ENCODE measurements at places on chromosomes 7 and 10.

DNA sequence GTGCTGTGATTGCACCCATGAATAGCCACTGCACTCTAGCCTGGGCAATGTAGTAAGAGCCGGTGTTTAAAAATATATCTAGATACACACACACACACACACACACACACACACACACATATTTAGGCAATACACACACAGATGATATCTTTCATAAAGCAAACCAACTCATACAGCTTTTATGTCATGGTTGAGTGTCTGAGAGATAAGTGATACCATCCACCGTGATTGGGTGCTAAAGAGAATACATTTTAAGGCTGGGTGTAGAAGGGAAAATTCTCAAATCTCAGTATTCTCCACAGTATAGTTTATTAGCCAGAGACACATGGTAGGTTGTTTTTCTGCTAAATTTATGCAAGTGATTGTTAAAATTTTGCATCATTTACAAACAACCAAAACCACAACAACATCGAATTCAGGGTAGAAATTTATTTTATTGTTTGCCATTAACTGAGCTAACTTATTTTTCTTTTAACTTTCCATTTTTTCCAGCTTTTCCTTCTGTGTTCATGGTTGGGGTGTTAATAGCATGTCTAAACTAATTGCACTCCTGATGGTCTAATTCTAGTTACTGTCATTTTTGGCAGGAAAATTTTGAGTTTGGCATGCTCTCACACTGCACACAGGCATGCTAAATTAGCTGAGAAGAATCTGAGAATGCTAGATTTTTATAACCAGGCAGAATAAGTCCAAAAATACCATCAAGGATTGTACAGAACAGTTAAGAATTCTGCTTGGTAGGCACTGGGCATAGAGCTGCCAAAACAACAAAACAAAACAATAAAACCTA is 57.9 kb upstream of the SYPL1 start:
- DNase-seq = no peak

- no peak for DNase-seq
These were observed 81.1 kb upstream of the GTF2IRD1 start for GRCh38 chr7:74372511-74373111.

GRCh38 chr10:10327934-10328333 is 689.7 kb upstream of the CELF2 start:
- DNase-seq = no peak

DNA sequence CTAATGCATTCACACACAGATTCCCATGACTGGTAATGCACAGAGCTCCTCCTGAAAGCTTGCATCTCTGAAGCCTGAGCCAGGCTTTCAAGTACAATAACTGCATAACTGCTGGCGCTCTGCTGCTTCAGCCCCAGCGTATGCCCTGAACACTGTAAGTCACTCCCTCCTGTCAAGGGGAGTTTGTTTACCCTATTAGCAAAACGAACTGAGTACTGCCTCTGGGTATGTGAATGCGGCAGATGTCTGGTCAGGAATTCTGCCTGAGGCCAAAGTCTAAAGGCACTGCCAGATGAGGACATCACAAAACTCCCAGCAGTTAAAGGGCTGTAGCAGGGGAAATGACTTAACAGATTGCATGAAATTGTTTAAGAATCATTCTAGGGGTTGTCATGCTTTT is 97.7 kb downstream of the NRCAM start:
- no peak for DNase-seq

DNA sequence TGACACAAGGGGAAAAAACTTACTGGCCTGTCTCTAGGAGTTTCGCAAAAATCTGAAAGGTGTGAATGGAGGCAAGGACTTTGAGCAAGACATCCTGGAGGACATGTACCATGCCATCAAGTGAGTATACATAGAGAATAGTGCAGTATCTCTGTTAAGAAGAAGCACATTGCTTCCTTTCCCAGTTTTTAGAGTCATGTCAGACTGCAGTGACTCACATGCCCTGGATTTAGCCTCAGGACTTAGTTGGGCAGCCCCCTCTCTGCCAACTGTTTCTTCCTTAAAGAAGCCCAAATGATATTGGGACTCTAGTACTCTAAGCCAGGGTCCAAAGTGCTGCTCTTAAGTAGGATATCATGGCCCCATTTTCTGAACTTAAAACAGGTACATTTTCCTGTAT is 28.1 kb upstream of the NFKB2 start:
- DNase-seq = no peak

DNA sequence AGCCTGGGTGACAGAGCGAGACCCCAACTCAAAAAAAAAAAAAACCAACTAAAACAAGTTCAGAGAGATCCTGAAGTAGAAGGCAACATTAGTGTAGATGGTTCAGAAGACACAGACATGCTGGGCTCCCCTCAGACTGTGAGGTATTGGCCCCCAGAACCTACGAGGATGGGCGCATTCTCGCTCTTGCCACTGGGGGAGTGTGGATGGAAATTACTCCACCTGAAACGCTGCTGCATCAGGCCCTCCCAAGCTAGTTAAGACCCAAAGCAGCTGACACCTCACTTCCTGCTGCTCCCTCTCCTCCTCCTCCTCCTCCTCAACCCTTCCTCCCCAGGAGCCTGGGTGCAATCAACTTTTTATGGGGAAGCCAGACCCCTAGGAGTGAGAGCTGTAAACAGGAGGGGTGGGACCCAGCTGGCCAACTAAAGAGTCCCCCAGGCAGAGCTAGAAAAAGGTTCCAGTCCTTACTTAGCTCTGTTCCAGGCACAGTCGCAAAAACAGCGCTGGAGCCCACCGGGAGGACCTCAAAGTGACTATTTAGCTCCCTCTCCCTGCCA is 7.4 kb downstream of the SH3PXD2A start:
- no peak for DNase-seq

DNA sequence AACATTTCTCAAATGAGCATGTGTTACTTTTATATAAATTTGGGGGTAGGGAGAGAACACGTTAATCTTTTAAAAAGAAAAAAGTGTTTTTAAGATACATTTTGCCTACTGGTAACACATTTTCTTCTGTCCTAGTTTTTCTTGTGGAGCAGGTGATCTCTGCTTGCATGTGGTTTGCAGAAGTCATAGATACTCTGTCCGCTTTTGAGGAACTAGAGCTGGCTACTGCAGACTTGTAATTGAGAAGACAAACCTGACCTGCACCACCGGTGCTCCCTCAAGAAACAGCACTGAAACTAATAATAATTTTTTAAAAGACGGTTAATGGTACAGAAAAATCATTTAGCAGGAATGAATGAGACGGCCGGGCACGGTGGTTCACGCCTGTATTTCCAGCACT is 243.1 kb downstream of the KIAA1217 start:
- no peak for DNase-seq

DNA sequence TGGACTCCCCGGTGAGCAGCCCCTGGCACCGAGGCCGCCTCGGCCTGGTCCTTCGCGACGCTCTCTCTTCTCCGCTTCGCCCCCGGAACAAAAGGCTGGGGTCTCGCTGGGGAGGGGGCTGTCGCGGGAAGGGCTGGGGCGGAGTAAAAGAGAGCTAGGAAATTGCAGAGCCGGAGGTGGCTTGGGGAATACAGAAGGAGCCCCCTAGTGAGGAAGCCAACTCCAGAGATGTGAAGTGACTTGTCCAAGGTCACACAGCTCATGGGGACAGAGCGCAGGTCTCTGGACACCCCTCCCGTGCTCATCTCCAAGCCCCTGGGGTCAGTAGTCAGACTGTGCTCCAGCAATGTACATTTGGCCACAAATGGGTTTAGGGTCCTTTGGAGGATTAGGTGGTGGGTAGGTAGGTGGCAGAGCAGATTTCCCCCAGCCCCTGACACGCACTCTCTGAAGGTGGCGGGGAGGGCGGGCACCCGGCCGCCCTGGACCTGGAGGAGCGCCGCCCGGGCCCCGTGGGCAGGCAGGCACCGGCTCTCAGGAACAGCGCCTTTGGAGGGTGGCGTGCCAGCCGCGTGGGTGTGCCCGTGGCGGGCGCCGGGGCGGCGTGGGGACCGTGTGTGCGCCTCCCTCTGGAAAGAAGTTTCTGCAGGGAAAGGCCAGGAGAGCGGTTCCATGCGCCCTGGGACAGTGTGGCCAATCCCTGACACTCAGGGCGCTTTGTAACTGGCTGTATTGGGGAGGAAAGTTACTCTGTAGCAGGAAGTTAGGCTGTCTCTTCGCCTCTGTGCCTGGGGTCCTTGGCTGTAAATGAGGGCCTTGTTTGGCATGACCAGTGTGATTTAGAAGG is 910 bp downstream of the WIPF3 start:
- DNase-seq = no peak

GRCh38 chr10:103546401-103546800 is 52.9 kb downstream of the NEURL1 start:
- peak; percentile 33 for DNase-seq

DNA sequence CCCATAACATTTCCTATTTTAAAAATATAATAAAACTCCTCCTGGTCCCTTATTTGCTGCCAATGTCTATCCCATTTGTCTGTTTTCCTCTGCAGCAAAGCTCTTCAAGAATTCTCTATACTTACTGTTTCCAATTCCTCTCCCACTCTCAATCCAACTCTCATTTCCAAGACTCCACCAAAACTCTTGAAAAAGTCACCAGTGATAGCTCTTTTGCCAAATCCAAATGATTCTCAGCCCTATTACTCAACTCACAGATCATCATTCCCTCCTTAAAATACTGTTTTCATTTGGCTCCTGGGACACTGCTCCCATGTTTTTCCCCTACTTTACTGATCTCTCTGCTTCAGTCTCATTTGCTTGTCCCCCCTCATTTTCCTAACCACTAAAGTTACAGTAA is 139.4 kb downstream of the HIBADH start:
- no peak for DNase-seq

DNA sequence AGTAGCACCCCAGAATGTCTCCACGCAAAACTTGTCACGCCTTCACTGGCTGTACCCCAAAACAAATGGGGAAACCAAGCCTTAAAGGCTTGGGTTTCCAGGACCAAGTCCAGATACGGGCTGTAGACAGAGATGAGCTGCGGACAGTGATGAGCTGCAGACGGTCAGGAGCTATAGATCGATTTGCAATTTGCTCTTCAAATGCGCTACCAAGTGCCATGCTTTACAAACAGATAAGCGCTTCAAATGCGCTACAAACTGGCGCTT is 658 bp upstream of the SGCE start:
- DNase-seq = no peak

GRCh38 chr7:52271703-52272102 is 763.7 kb upstream of the POM121L12 start:
- DNase-seq = no peak

GRCh38 chr10:6579904-6580278 is at the start of gene PRKCQ:
TSS of gene PRKCQ (minus strand) at chr10:6580276. CDS start at chr10:6515135, 65,141 bp downstream.
- DNase-seq = no peak

GRCh38 chr10:679556-679955 is 9.9 kb downstream of the DIP2C start:
- peak; percentile 64 for DNase-seq

DNA sequence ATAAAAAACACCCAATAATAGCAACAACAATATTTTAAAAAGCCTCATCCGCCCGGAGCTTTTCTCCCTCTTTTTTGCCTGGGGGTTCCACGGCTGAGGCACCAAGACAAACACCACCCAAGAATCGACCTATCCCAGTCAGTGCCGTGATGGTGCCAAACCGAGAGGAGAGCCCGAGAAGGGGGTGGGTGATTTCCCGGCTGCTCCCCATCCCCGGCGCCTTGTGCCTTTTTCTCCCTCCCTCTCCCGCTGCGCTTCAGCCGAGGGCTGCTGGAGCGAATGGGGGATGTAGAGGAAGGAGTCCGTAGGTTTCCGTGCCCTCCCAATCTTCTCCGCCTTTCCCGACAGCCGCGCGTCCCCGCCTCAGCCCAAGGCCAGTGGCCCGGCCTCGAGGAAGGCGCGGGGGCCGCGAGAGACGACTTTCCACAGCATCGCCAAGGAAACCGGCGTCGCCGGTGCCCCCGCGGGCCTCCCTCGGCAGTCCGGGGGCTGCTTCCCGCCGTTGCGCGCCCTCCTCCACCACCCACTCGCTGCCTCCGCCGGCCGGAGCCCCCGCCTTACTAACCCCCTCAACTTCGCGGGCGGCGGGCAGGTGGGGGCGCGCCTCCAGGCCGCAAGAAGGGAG is 1.3 kb downstream of the EGR2 start:
- DNase-seq = no peak

GRCh38 chr7:30117896-30118295 is 16.9 kb upstream of the MTURN start:
- DNase-seq = no peak

GRCh38 chr10:58068809-58069208 is 198.9 kb downstream of the IPMK start:
- DNase-seq = no peak

DNA sequence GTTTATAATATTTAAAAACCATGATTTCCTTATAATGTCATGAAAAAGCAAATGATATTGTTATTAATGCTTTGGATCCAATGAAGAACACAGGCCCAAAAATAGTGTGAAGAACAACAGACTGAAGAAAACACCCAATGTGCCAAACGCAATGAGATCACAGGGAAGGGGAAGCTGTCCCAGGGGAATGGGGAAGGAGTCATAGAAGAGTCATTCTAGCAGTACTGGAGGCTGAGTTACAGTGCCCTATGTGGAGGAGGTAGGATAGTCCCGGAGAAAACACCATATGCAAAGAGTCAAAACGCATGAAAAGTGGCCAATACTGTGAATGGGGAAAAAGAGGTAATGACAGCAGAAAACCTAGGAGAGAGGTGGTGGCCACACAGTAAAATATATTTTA is 50.9 kb downstream of the TPK1 start:
- no peak for DNase-seq

All from cardiac septum (tissue), 1 donor.